ENCODE measurements at places on chromosomes 7 and 10. TPM values are rescaled to one million over a fixed set of nuclear protein-coding genes. Genes with fewer than 3 reads are reported as not detected.

ABCC2 gene
- 0.46 TPM for total RNA-seq

GRCh38 chr10:14810969-14811953 lies 26.6 kb downstream of the CDNF start:
- peak; percentile 36 for DNase-seq
- H3K4me1 ChIP-seq = no peaks in the 10 kb centered on the region
- no peak overlapping the region for H3K4me3 ChIP-seq
- no peak overlapping the region for H3K27ac ChIP-seq
- no peaks in the 10 kb centered on the region for H3K36me3 ChIP-seq

DNA sequence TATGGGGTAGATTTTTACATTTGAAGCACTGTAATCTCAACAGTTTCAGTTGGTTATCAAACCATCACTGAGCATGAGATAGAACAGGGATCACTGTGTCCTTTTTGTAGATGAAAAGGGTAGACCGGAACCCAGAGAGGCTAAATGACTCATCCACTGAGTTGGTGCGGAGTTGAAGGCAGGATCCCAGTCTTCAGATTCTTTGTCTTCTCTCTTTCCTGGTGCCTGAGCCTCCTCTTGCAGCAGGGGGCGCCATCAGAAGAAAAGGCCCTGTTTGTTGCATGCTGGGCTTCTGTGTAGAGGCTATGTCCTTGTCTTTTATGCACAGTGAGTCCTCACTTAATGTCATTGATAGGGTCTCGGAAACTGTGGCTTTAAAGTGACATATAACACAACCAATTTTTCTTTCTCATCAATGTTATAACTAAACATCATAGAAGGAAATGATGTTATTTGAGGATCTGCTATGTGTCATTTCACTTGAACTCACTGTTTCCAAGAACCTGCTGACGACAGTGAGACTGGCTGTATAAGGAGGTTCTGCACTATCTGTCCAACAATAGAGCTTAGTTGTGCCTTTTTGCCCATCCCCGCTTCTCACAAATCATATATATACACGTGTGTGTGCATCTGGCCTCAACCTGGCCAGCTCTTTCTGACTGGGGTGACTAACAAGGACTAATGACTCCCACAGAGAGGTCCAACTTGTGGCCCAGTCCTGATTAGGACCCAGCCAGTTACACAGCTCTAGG lies 14.3 kb downstream of the ZNF282 start:
- peak; percentile 80 for DNase-seq
- H3K27ac ChIP-seq = no peak overlapping the region
- no peak overlapping the region for H3K4me3 ChIP-seq

TAS2R5 gene
- total RNA-seq = 0.92 TPM

PNLIPRP2 gene
- 0.24 TPM for total RNA-seq

GRCh38 chr10:91758303-91759146 lies 39.7 kb upstream of the TNKS2 start:
- H3K27me3 ChIP-seq = no peaks in the 10 kb centered on the region
- no peaks in the 10 kb centered on the region for H3K4me1 ChIP-seq
- H3K27ac ChIP-seq = no peak overlapping the region
- no peak for DNase-seq
- 0 out of 3 replicates have a peak overlapping the region, but pooled peaks have one; percentile 8 for H3K4me3 ChIP-seq

OR2A1 gene
- total RNA-seq = not detected

SH2D4B gene
- not detected for total RNA-seq

DNA sequence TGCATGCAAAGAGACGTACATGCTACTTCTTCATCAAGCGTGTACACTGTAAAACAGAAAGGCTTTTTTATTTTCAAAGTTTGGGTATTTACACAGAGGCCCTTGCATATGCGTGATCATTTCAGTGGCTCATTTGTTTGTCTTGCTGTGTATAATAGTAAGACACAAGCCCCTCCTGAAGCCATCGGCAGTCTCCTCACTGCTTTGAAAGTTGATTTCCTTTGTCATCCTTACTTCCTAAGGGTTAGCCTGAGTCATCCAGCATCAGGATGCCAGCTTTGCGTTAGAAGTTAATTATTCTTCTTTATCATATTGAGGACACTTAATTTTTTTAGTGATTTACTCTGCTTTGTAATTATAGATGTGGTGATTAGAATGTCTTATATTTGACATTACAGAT lies 72.5 kb upstream of the CTBP2 start:
- no peak overlapping the region for H3K4me3 ChIP-seq
- no peak for DNase-seq
- no peak overlapping the region for H3K27ac ChIP-seq
- H3K36me3 ChIP-seq = peaks cover 2% of the 10 kb centered on the region
- peaks cover 3% of the 10 kb centered on the region for H3K4me1 ChIP-seq

DNA sequence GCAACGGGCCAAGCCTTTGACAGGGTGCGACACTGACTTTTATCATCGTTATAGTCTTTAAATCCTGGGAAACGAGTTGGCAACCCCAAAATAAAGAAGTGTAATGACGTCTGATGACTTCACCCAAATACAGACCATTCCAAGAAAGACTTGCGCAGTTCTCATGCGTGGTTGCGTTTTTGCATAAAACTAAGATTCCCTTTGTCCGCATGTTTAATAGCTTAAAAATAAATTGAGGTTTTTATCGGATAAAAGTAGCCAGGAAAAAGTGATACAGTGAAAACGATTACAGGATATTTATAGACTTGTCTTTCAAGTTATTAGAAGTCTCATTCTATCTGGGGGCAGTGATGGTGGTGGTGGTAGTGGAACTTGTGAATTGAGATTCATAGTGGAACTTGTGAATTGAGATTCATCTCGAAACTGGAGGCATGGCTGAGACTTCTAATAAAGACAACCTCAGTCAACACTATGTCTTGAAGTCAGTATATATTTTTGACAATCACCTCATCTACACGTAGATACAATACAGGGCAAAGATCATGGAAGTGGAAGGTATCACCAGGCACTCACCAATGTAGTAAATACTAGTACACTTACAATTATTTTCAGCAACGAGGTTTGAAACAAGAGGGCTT lies 1.2 kb upstream of the NAMPT start:
- DNase-seq = no peak
- H3K27me3 ChIP-seq = no peaks in the 10 kb centered on the region
- H3K27ac ChIP-seq = peak overlapping the region; percentile 92
- peak overlapping the region; percentile 95 for H3K4me3 ChIP-seq
- H3K4me1 ChIP-seq = no peaks in the 10 kb centered on the region

- peaks cover 28% of the 10 kb centered on the region for H3K27me3 ChIP-seq
- H3K27ac ChIP-seq = no peak within 1 kb of the TSS
- peak within 1 kb of the TSS; percentile 68 for H3K4me3 ChIP-seq
- peaks cover 2% of the 10 kb centered on the region for H3K36me3 ChIP-seq
Measured at GRCh38 chr10:111076682-111077478, at the start of gene ADRA2A. Gene ADRA2A (plus strand): TSS chr10:111077029. CDS start chr10:111077997, 968 bp downstream.

DNA sequence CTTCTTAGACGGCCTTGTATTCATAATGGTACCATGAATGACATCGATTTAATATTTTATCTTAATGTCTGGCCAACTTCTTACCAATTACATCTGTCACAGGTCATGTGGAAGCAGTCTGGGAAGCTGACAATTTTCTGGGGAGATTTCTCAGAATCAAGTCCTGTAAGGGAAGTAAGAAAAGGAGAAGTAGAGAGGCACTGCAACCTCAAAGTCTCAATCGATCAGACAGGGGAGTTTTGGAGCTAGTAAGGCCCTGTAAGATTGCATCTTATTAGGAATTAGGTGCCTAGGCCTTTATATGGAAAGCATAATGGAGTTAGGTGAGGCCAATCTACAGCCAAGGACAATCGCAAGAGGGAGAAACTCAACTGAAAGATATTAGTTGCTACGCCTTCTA lies 694.6 kb upstream of the SORCS1 start:
- H3K4me3 ChIP-seq = no peak overlapping the region
- no peaks in the 10 kb centered on the region for H3K27me3 ChIP-seq

HGF gene
- total RNA-seq = 0.15 TPM

DNA sequence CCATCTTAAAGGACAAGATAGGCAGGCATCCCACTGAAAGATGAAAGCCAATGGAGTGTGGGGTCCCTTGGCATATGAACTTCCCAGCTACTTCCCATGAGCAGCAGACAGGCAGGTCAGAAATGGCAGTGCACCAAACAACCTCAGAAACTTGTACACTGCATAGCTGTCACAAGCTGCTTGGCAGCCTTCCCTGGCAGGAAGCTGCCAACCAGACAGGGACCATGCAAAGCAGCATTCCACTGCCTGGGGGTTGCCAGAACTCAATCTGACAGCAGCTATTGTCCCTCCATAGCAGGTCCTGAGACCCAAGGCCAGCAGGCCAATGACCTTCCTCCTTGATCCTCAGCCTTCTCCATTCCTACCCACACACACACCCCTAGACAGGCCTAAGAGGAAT lies 139.5 kb downstream of the PLCE1 start:
- H3K27me3 ChIP-seq = no peaks in the 10 kb centered on the region
- no peak for DNase-seq
- H3K27ac ChIP-seq = no peak overlapping the region

DNA sequence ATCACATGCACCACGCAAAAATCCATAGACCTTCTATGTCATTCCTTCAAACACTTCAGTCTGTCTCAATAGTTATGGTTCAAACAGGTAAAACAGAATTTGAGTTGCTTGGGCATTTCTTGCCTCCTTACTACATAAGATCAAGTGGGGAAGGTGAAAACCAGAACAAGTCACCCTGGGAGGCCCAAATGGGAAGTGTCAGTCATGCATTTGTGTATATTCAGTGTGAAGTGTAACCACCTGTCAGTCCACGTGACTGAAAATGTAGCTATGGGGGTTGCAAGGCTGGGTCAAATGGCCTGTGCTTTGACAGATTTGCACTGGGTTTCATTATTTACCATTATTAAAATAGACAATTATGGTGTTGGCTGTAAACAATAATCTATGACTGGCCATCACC lies 176.6 kb upstream of the VIPR2 start:
- H3K4me3 ChIP-seq = no peak overlapping the region
- H3K36me3 ChIP-seq = no peaks in the 10 kb centered on the region
- DNase-seq = no peak
- H3K27me3 ChIP-seq = no peaks in the 10 kb centered on the region

DNA sequence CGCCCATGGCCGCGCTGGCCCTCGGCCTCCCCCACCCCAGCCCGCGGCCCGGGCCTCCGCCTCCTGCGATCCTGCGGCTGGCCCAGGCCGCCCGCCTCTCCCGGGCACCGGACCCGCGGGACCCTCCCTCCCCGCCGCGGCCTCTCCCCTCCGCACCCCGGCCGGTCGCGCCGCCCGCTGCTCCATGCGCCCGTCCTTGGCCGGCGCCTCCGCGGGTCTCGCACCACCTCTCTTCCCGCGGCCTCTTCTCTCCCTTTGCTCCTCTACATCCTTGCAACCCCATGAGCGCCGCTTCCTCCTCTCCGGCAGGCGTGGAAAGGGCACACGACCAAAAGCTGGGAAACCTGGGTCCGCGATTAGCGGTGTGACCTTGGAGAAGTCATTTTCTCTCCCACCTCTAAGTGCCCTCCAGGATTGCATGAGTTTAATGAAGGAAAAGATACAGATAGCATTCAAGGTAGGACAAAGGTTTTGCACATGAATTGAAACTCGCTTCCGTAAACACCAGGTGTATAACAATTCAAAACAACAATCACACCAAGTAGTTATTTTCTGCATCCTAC lies 448 bp upstream of the SRPK2 start:
- H3K4me3 ChIP-seq = peak overlapping the region; percentile 91
- no peak overlapping the region for H3K27ac ChIP-seq
- no peaks in the 10 kb centered on the region for H3K27me3 ChIP-seq
- peaks cover 5% of the 10 kb centered on the region for H3K36me3 ChIP-seq
- peak; percentile 66 for DNase-seq

SLK gene
- total RNA-seq = 18.4 TPM

DNA sequence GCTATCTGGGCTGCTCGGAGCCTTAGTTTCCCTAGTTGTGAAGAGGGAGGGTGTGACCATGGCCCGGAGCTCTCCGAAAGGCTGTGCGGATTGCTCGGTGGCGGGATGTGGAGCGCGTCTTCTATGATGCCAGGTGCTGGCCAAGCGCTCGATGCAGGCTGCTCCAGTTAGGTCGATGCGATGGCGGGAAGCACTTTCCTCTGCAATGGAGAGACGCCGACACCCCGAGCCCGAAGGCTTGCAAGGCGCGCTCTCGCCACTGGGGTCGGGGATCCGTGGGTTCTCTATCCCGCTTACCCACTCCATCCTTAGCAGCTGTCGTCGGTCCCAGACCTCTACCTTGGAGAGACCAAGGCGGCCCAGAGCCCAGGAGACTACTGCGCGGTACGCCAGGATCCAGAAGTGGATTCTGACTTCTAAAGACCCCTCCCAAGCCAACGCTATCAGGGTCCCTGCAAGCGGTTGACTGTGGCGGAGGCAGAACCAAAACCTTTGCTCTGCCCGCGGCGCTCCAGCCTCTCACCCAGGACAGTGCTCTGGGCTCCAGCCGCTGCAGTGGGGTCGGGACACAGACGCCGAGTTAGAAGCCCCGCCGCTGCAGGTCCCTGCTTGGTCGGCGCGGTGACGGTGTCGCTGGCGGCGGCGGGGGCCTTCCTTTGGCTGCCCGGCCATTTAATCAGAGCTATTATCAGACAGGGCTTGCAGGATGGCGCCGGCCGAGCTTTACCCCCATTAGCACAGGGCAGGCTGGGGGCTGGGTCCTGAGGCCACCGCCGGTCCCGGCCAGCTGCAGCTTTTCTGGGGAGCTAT lies 7.8 kb upstream of the TBX20 start:
- peaks cover 63% of the 10 kb centered on the region for H3K27me3 ChIP-seq
- no peak overlapping the region for H3K27ac ChIP-seq
- peak; percentile 70 for DNase-seq

DNA sequence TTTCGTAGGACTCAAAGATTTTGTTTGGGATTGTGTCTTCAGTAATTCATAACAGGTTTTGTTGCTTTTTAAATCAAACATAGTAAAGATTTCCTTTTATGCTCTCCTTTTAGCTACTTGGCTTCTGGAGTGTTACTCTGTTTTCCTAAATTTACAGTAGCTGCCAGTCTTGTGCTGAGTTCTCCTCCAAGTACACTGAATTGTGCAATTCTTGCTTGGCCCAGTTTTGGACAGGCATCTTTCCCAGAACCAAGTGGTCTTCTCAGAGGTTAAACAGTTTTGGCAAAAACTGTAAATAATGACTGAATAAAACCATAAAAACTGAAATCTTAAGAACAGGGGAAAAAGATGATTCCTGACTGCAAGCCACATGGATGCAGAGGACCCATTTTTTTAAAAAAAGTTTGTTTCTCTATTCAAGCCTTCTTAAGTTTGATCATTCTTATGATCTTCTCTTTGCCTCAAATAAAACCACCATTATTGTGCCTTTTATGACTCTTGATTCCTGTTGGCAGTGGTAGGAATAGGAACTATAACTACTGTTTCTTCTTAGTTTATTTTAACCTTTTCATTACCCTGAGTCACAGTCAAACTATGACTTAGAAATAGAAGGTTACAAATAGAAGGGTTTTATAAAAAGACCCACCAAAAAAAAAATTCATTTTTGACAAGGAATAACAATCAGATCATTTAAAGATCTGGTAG lies 88.0 kb downstream of the MDFIC start:
- no peak overlapping the region for H3K4me3 ChIP-seq
- no peaks in the 10 kb centered on the region for H3K27me3 ChIP-seq
- peaks cover 4% of the 10 kb centered on the region for H3K4me1 ChIP-seq

DNA sequence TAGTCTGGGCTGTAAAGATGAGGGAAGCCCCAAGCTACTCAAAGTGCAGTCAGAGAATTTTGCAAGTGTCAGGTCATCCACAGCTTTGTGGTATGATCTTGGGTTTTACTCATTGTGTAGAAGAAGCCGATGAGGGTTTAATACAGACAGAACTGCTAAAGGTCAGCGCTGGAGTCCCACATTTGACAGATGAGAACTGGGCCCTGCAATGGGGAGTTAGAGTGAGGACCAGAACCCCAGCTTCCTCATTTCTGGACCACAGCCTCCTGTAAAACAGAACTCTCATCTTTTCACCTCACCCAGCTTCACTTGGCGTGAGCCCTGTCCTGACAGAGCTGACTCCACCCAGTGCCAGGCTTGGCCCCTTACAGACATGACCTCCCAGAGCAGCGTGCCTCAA lies 20.1 kb downstream of the LRRC20 start:
- no peak for DNase-seq
- no peaks in the 10 kb centered on the region for H3K27me3 ChIP-seq
- H3K27ac ChIP-seq = no peak overlapping the region
- peaks cover 2% of the 10 kb centered on the region for H3K36me3 ChIP-seq

Data from H9 (cell line).